ENCODE measurements at places on chromosomes 4 and X. TPM values are rescaled to one million over a fixed set of nuclear protein-coding genes. Genes with fewer than 3 reads are reported as not detected.

DNA sequence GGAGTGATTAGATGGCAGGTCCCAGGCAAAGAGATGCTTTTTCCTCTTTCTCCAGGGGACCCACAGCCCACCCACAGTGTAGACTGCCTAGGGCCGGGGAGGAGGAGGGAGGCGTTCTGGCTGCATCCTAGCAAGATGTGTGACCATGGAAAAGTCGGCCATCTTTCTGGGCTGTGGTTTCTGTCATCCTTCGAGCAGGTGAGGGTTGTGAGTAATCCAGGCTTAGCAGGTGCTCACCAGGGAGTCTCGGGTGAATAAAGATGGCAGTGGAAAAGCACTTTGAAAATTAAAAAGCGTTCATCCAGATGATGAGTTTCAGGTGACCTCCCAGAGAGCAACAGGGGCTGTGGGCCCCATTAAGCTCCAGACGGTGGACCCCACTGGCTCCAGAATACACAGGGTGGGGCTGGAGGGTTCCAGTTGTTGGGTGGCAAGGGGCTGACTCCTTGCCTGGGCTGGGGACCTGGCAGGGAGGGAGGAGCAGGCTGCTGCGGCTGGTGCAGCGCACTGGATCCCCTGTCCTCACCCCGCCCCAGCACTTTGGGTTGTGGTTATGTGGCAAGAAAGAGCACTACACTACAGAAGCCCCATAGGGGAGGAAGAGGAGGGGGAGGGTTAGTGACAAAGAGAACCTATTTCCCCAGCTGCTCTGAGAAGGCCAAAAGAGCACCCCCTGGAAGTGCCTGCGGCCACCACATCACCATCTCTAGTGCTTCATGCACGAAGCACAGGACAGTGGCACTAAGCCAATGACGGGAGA lies 23.7 kb downstream of the ELF4 start:
- DNase-seq, result no peak

- no peak for DNase-seq
Measured at GRCh38 chrX:146154191-146154590, 336.6 kb downstream of the SLITRK2 start.

DNA sequence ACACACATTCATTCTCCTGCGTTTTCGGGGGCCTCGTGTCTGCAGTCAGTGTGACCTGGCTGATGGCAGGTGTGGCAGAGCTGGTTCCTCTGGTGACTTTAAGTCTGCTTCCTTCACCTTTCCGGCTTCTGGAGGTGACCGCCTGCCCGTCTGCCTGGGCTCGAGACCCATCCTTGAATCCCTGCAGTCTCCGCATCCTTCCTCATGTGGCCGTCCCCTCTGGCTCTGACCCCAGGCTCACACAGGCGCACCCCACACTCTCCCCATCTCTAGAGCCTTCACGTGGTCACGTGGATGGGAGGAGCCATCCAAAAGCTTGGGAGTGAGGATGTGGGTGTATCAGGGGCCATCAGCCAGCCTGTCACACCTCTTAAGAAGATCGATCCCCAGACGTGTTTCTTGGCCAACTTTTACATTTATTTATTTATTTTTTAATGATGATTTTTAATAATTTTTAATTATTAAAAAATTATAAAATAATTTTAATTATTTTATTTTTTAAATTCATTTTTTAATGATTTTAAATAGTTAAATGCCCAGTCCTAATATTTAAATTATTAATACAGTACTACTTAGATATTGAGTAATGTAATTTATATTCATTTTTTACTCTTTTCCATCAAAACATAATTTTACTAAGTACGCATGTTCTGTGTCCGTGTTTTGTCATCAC lies 20.9 kb downstream of the RGS12 start:
- no peak for DNase-seq

Gene CA5B
- 6.5 TPM for polyA plus RNA-seq

DNA sequence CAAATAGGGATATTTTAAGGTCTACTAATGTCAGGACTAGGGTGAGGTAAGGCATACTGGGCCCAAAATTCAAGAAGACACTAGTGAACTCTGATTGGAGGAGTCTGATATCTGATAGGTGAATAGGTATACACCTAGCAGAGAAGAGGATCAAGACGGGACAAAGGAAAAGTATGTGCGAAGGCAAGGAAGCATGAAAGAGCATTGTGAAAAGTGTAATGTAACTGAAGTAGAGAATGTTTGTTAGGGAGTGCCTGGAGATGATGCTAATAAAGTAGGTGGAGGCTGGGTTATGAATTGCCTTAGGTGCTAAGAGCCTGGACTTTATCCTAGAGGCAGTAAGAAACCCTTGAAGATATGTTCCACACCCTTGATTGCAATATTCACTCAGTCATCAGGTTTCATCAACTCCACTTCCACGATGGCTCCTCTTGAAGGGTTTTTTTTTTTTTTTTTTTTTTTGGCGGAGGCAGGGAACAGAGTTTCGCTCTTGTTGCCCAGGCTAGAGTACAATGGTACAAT lies 49.9 kb upstream of the XIAP start:
- DNase-seq, result no peak

DNA sequence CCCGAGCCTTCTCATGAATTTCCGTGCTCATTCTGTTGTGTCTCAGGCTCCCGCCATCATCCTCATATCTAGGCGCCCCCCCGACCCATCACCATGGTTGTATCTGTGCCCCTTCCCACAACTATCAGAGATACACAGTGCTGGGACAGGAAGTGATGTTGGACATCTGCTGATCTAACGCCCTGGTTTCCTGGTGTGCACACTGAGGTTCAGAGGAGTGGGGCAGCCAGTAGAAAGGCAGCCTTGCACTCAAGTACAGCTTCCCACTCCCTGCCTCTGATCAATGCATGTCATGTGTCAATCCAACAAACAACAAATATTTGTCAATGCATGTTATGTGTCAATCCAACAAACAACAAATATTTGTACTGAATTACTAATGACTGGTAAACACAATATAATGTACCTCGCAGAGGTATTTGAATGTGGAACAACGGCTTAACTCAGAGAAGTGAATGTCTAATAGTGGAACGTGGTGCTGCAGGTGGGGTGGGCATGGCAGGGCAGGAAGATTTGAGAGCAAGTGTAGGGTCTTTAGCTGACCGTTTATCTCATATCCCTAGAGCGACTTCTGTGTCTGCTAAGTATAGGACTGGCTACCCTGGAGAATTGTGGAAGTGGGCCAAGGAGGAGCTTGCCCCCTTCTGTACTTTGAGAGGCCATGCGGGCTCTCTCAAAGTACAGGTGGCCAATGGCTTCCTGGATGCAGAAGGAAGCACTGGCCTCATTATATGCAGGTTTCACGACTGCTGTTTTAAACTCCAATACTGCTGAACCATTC lies 10.3 kb upstream of the SEL1L3 start:
- DNase-seq, result no peak

Gene FGFBP2
- 2.2 TPM for polyA plus RNA-seq

Gene AWAT2
- 0.10 TPM for polyA plus RNA-seq

DNA sequence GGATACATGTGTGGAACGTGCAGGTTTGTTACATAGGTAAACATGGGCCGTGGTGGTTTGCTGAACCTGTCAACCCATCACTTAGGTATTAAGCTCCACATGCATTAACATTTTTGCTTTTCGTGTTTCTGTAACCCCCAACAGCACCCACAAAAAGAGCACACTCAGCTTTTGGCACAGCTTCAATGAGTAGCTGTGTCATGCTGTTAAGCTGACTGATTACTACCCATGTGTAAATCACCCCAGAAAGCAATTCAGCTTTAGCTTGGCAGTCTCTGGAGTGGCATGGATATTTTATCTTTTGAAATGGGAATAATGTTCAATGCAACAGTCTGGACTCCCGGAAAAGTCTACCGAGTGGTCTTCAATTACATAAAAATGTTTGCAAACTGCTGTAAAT lies 734.3 kb downstream of the STIM2 start:
- DNase-seq, result no peak

Gene ASMTL
- polyA plus RNA-seq, result 45.4 TPM

DNA sequence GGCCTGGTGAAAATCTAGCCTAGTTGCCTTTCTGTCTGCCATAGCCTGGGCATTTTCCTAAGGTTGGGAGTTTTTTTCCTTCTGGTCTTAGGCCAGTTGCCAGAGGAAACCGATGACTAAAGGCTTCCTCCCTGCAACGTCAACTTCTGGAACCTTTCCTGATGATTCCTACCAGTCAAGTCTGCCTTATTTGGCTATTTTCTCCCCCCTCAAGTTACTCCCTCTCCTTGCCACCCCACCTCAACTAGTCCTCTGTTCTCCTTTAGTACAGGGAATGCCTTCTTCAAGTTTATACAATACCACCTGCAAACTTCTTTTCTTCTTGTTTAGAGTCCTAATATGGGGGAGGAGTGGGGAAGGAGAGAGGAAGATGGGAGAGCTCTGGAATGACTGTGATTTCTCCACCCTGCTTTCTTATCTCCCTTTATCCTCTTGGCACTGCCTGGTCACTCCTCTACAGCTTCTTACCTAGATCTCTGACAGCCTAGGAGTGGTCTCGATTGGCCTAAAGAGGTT lies 10.6 kb downstream of the MSN start:
- DNase-seq, result peak; percentile 44

DNA sequence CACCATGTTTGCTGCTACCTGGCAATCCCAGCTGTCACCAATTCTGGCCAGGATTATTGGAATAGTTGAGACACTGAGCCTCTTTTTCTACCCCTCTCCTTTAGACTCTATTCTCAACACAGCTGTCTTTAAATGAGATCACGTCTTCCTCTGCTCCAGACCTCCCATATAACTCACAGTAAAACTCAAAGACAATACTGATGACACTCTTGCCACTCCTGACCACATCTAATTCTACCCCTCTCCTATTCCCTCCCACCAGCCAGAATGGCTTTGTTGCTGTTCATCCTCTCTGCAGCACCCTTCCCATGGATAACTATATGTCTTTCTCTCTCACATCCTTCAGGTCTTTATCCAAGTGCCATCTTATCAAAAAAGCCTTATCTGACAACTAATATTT lies 188.6 kb upstream of the IL15 start:
- DNase-seq, result no peak

Gene NLRP2B
- polyA plus RNA-seq, result not detected

GRCh38 chrX:135327299-135327698 lies 18.0 kb downstream of the ETDC start:
- DNase-seq, result no peak

Gene SLC2A9
- polyA plus RNA-seq, result 2.5 TPM

GRCh38 chr4:176377780-176378179 lies 58.0 kb downstream of the SPCS3 start:
- no peak for DNase-seq

GRCh38 chrX:47224896-47225290 lies 6.4 kb downstream of the CDK16 start:
- DNase-seq, result no peak

DNA sequence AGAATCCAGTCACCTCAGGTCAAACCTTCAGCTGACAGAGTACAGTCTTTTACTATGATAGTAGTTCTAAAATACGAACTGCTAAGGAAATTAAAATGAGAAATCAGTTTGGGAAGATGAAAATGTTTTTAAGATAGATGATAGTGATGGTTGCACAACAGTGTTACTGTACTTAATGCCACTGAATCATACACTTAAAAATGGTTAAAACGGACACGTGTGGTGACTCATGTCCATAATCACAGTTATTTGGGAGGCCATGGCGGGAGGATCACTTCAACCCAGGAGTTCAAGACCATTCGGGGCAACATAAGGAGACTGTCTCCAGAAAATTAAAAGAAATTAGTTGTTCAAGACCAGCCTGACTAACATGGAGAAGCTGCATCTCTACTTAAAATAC lies 41.4 kb downstream of the ABHD18 start:
- DNase-seq, result no peak

- DNase-seq, result no peak
Measured at GRCh38 chr4:151356510-151356909, 31.1 kb upstream of the SH3D19 start.

Gene PAGE2
- polyA plus RNA-seq, result not detected

- DNase-seq, result no peak
Measured at GRCh38 chr4:151481813-151482212, 72.8 kb downstream of the FHIP1A start.

Gene LPAR4
- 2.5 TPM for polyA plus RNA-seq

GRCh38 chr4:168437192-168437943 lies 42.9 kb downstream of the DDX60L start:
- no peak for DNase-seq

DNA sequence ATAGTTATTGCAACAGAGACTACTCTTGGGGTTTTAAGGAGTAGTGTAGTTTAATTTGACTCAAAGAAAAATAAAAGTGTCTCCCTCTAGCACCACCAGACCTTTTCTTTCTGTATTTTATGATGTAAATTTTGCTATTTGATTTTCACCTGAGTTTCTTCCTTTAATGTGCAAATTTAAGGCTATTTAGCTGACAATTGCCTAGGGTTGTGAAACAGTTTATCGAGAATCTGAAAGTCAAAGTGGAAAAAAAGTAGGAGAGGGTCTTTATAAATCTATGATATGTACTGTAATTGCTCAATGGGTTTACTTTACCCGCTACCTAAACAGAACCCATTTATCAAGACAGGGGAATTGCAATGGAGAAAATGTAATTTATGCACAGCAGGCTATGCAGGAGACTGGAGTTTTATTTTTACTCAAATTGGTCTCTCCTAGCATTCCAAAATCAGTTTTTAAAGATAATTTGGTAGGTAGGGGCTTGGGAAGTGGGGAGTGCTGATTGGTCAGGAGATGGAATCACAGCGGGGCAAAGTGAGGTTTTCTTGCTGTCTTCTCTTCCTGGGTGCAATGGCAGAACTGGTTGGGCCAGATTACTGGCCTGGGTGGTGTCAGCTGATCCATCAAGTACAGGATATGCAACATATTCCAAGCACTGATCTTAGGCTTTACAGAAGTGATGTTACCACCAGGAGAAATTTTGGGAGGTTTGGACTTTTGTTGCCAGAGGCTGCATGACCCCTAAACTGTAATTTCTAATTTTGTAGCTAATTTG lies 228.6 kb upstream of the TACR3 start:
- no peak for DNase-seq
